Stimulated activated CD4-positive, alpha-beta T cell treated with anti-CD3 and anti-CD28 coated beads, TNF-alpha, amount 100 ng/mL, for 4 hours (primary cell): ENCODE measurements at places on chromosomes 4 and X.
A peak's percentile ranks its signal among the peaks of the same experiment; 100 is the strongest.

GRCh38 chrX:65731684-65732289, 64.3 kb downstream of the MSN start:
- no peak for DNase-seq

DNA sequence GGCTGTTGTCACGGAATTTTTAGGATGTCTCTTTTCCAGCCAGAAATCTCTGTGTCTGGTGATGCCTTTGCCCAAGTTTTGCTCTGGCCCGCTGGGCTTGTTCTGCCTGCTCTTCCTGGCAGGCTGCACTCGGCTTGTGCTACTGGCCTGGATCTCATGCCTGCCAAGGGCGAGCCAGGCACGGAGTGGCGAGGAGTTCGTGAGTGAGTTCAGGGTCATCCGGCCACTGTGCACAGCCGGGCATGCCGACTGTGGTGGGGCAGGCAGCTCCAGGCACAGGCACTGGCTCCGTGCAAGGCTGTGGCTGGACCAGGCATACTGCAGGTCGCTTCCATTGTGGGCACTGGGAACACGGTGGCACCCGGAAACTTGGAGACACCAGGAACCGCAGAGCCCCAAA, 129.1 kb downstream of the ARHGAP10 start:
- no peak for DNase-seq

DNA sequence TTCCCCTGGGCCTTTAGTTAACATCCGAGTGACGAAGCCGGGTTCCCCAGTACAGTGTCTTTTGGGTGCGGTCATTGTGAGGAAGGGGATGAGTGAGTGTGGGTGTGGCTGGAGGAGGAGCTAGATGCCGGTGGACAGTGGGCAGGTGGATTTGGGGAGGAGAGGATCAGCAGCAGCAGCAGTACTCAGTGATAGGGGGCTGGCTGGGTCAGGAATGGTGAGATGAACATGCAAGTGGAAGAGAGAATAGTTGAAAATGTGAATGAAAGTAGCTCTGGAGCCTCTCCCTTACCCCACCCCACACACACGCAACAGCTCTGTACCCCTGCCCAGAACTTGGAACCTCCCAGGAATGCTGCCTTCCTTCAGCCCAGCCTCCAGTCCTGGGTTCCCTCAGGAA, 4.5 kb downstream of the TSR2 start:
- DNase-seq = no peak

DNA sequence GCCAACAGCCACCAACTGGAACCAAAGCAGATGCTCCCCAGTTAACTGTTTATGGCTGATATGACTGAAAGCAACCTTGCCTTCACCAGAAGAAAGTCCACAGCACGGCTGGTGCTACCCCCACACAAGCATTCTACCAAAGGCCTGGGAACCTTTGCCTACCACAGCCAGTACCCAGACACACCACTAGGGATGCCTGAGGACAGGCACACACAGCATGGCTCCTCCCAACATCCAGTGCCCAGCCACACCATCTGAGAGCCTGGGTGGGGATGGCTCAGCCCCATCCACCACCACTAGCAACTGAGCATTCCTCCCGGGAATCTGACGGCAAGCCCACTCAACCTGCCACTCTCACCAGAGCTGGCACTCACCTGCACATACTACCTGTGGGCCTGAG, 178.6 kb downstream of the SLC7A11 start:
- DNase-seq = no peak

DNA sequence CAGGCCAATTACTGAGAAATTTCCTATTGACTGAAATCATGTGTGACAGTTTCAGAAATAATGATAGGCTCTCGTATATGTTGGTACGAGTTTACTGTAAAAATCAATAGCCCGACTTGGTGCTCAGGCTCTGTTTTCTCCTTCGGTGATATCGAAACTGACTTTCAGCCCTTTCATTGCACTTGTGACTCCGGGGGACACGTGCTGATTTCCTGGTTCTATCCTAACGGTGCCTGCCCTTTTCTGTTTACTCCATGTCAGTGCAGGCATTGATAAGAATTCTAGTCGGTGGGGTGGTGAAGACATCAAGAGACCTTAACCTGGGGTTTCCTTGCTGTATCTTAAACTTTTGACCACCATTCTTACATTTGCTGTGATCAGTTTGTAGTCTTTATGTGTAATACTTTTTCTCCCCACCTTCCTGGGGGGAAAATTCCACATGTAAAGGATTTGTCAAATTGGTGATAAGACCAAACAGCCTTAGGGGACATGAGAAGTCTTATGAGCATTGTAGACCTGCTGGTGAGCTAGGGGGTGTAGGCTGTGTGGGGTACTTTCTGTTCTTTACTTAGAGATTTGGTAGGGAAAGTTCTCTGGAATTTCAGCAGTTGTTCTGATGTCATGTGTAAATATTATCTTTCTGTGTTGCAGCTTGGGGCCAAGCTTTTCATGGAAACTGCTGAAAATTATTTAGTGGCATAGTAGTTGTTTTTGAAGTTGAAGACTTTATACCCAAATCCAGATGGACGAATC, 52.7 kb downstream of the TMEM131L start:
- DNase-seq = no peak

DNA sequence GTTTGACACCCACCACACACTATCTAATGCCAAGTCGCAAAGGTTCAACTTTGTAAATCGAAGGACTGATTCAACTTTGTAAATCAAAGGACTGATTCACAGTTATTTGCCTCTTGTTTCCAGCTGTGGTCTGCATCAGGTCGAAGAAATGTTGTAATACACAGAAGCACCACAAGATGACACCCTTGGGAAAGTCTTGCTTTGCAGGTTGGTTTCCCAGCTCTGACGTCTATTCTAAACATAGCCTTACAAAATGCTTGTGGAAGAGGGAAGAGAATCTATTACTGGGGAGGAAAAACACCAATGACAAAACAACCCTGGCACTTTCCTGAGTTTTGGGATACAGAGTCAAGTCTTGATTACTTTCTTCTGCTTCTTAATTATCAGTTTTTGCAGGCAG, 35.3 kb downstream of the SUPT20HL1 start:
- DNase-seq = peak; percentile 0

DNA sequence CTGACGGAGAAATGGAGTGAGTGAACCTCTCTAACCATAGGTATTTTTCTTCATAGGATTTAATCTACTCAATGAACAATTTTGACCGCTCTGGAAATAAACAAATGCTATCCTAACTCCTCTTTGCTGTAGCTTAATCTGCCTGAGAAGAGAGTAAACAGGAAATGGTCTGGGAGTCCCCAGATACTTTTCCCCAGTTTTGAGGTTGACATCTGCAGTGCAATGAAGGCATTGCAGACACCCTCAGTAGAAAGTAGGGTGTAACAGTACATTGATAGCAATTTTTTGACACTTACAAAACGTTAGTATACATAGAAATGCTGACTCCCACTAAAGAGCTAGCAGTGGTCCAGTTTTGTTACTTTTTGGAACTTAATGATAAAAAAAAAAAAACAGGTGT, 495.9 kb upstream of the FAM241A start:
- no peak for DNase-seq

DNA sequence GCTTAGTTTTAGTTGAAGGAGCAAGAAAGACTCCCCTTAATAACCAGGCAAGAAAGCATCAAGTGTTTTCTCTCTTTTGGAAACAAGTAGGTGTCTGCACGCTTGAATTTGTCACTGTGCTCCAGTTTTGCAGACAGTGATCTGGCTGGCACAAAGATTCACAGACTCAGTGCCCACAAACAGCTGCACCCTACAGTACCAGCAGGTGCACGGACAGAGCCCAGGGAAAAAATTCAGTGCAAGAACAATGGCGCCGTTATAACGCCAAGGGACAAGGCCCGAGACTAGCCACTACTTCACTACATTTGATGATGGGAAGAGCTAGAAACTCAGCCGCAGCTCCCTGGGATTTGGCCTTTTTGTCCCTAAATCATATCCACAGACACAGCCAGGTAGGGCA, 56.0 kb downstream of the ZNF827 start:
- DNase-seq = no peak

DNA sequence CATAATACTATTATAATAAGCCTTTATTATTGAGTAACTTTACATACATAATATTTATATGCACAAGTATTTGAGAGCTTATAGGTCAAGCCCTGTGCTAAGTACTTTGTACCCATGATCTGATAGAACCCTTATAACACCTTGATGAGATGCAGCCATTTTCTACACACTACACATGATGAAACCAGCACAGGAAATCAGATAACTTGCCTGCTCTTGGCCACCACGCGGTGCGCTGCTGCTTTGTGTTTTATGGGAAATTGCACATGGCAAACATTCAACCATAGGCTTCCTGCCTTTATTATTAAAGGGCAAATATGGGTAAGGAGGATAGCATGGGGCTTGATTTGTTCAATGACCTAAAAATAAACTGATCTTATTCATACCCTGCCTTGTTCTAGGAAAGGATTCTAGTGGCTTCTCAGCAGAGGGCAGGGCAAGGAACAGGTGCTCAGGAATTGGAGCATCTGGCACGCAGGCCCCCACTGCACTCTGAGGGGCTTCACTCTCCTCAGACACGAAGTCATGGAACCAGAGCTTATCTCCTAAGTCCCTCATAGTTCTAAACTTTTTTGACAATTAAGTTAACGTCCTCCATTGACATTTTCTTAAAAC, 31.6 kb upstream of the NAP1L5 start:
- no peak for DNase-seq

DNA sequence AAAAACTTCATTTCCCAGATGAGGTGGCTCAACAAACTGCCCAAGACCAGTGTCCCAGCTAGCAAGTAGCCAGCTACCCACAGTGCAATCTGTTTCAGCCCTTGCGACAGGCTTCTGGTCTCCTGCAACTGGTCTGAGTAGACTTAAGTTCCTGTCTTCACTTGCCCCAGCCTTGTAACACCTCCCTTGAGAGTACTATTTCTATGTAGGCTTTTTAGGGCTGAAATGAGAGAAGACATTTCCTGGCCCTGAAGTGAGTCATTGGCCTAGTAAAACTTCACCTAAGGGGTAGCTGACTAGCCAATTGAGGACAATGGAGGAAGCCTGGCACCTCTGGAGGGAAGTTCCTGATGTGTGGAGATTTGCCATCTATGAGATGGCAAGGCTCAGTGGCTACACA, 80.1 kb upstream of the STIM2 start:
- no peak for DNase-seq
